ENCODE measurements at places on chromosomes 16 and 17.
A peak's percentile ranks its signal among the peaks of the same experiment; 100 is the strongest.

DNA sequence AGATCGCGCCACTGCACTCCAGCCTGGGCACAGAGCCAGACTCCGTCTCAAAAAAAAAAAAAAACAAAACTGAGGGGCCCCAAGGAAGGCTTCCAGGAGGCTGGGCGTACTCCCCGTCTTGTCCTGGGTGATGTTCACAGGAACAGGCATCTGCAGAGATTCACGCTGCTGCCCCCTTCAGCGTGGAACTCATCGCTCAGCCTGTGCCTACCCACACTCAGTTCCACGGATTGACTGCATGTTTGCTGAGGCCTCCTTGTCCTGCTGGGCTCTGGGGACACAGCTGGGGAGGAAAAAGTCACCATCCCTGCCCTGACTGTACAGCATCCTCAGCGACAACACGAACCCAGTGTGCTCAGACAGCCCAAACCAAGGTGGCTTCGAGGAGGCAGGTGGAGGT, 12.9 kb upstream of the OSGIN1 start:
- no peak for DNase-seq

GRCh38 chr17:78748048-78748729, 33.9 kb downstream of the CYTH1 start:
- no peak for DNase-seq

DNA sequence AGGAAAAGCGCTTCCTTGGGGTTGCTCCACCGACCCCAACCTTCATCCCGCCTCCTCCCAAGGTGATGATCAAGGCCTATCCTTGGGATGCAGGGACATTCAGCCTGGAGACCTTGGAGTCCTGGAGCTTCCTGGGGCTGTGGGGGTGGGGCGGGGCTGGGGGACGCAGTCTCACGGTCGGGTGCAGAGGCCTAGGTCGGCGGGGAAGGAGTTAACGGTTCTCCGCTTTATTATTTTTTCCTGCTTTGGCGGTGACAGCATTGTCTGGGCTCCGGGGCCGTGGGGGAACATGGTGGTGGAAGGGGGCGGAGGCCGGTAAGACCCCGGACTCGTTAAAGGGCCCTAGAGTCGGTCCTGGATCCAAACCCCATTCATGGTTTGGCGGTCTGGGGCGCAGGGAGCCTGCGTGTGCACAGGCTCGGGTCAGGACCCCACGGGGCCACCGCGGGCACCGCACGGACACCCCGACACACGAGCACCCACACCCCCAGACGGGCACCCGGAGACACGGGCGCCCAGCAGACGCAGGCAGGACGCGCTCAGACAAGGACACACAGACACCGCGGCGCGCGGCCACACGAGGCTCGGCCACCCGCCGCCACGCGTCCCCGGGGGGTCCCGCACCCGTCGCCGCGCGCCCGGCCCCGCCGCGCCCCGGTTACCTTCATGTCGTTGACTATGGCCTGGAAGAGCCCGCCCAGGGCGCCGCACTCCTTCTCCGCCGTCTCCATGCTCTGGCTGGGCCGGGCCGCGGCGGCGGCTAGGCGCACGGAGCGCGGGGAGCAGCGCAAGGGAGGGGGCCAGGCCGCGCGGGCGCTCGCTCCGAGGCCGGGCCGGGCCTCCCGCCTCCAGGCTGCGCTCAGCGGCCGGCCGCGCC, 554 bp downstream of the MTSS2 start:
- no peak for DNase-seq

GRCh38 chr17:82116246-82116645, 18.2 kb upstream of the FASN start:
- no peak for DNase-seq

GRCh38 chr16:83899272-83899897, 470 bp downstream of the MLYCD start:
- peak; percentile 77 for DNase-seq

DNA sequence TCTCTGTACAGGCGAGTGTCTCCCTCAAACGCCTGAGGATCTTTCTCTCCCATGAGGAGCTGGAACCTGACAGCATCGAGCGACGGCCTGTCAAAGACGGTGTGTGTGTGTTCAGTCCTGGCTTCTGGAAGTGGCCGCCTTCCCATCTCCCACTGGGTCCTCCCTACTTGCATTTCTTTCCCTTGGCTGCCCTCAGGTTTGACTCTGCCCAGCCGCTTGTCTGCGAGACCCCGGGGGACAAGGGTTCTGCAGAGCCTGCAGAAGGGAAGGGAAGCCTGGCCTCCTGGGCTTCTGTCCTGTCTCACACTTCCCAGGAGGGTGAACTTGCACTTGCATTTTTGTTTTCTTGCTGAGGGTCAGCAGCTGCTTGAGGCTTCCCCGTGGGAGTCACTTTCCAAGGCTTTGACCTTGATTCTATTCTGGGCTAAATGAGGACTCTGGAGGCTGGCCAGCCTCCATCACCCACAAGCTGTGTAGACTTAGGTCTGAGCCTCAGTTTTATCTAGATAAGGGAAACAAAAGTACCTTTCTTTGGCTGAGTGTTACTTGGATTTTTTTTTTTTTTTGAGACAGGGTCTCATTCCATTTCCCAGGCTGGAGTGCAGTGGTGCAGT, 122.3 kb downstream of the ABCC1 start:
- no peak for DNase-seq

- DNase-seq: peak; percentile 67
Observed at GRCh38 chr17:40179923-40180659, 2.8 kb downstream of the RAPGEFL1 start.

DNA sequence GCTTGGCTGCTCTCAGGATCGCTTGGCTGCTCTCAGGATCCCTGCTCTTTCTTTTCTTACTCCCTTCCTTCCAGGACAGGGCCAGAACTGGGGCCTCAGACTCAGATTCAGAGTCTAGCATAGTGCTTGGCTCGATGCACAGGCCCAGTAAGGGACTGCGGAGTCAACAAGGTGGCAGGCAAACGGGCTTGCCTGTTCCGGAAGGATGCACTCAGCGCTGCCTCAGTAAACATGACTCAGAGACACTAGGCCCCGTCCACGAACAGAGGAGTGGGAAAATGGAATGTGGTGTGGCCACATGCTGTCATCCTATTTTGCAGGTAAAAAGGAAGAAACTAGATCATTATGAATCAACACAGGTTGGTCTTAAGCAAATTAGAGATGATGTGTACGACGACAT, 9.8 kb downstream of the SPHK1 start:
- DNase-seq: no peak

- peak; percentile 79 for DNase-seq
Observed at GRCh38 chr17:48541577-48542113, 3.3 kb downstream of the HOXB2 start.

GRCh38 chr16:75264999-75265910, 13.8 kb upstream of the BCAR1 start:
- DNase-seq: peak; percentile 64

GRCh38 chr17:2624292-2624731, 30.9 kb downstream of the PAFAH1B1 start:
- DNase-seq: no peak

DNA sequence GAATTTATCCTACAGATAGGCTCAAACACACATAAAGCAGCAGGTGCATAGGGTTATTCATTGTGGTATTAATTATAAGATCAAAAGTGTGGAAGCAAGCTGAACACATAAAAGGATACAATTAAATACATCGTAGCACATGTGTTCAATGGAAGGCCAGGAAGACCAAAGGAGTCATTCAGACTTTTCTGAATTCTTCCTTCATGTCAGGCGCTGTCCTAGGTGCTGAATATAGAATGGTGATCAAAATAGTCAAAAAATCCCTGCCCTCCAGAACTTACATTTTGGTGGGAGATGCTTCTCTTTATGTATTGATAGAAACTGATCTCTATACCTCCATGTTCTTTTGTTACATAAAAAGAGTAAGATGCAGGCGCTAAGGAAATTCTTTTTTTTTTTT, 439.0 kb upstream of the ASIC2 start:
- no peak for DNase-seq

DNA sequence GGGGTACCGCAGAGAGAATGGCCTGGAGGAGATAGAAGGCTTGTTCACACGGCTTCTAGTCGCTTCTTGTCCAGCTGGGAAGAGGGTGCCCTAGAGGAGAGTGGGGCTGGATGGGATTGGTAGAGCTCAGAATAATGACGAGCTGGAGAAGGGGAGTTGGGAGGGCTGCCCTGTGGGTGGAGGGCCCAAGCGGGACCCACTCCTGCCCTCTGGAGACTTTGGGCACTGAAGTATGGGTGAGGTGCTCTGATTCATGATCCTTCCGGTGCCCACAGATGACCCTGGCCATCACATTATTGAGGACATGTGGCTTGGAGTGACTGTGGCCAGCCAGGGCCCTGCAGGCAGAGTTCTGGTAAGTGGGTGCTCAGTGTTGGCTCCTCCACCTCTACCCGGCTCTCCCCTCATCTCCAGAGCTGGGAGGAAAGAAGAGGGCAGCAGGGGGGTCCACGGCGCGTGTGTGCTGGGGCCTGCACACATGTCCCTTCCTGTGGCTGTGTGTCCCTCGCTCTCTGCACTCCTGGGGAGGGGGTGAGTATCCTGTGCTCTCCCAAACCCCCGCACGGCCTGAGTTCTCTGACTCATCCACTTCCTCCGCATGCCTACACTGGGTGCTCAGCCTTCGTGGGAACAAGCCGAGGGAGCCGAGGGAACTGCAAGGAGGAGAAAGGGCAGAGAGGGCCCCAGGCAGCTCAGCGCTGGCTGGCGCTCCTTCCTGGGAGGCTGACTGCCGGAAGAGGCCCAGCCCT, 8.5 kb downstream of the ITGA3 start:
- peak; percentile 88 for DNase-seq

- DNase-seq: no peak
Observed at GRCh38 chr17:28119046-28119445, 76.6 kb downstream of the NLK start.

- DNase-seq: no peak
Observed at GRCh38 chr17:61970030-61970429, 42.2 kb upstream of the INTS2 start.

- no peak for DNase-seq
Observed at GRCh38 chr17:69669441-69670178, 255.1 kb downstream of the MAP2K6 start.

DNA sequence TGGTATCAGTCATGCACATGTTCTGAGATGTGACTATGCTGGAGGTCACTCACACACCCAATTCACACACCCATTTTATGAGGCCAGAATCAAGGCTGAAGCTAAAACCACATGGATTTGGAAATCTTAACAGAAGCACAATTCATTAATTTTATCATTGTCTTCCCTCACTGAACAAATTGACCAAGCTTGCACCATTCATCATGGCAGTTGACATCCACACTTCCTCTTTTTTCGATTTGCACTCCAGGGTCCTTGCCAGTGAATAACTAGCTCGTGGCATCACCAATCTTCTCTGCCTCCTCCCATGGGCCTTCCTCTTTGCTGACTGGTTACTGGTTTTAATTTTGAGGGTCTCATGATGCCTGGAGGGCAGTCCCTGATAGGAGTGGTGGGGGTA, 123.0 kb upstream of the ASIC2 start:
- DNase-seq: no peak

DNA sequence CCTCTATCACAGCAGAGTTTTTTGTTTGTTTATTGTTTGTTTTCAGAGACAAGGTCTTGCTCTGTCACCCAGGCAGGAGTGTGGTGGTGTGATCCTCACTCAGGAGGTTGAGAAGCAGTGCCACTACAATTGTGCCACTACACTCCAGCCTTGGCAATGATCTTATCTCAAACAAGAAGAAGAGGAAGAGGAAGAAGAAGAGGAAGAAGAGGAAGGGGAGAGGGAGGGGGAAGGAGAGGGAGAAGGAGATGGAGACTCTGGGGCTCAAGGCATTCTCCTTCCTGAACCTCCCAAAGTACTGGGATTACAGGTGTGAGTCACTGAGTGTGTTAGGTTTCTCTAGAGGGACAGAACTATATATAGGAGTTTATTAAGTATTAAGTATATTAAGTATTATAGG, 17.1 kb upstream of the C17orf58 start:
- DNase-seq: no peak

DNA sequence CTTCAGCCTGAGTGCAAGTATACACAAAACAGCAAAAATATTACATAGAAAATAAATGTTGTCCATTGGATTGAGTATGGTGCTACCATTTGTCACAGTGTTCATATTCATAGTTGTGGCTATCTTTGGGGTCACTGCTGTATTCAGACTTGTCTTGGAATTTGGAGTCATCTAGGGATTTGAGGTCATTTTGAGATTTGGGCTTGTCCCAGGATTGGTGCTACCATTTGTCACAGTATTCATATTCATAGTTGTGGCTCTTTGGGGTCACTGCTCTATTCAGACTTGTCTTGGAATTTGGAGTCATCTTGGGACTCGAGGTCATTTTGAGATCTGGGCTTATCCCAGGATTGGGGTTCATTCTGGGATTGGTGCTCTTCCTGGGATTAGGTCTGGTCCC, 24.8 kb downstream of the OMG start:
- no peak for DNase-seq

- no peak for DNase-seq
Observed at GRCh38 chr17:56845934-56846333, 12.0 kb downstream of the DGKE start.

- DNase-seq: no peak
Observed at GRCh38 chr16:66612422-66612821, 7.9 kb downstream of the CMTM3 start.

All from AG08396 (cell line).